B cell (primary cell): ENCODE measurements at places on chromosomes 16 and 17.

DNA sequence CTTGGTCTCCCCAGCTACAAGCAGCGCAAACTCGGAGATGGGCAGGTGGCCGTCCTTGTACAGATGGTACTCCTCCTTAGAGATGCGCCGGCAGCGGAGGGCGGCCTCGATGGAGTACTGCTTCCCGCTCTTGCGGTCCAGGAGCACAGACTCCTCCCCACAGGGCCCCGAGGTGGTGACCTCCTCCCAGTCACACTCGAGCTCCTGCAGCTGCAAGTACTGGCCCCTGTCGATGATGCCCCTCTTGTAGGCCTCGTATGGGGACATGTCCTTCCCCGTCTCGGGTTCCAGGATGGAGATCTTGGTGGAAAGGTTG lies 7.2 kb downstream of the CDK3 start:
- DNase-seq: no peak

GRCh38 chr17:80856863-80857755 lies 134.5 kb upstream of the CHMP6 start:
- no peak for DNase-seq

DNA sequence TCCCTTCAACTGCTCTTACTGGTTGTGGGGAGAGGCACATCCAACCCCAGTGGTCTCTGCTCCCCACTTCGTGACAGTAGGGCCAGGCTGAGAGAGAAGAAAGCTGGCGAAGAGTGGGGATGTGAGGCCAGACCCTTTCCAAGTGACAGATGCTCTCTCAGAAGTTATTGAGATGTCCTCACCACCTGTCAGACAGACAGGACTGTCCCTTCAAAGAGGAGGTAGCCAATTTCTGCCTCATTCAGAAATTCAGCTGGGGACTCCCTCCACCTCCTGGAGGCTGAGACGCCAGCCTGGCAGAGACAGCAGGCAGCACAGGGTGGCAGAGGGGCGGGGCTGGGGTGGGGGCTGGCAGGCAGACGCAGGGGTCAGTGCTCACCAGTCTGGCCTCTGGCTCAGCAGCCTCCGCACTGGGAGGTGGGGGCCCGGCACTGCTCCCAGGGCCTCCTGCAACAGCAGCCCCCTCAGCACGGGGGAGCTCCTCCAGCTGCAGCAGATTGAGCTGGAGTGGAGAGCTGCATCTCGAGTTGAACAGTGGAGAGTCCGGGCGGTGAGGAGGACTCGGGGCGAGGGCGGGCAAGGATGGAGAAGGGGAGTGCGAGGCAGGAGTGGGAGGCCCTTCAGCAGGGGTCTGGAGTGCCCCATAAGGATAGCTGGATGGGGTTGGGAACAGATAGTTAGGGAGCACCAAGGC lies 9.2 kb downstream of the PER1 start:
- DNase-seq: peak; percentile 42

DNA sequence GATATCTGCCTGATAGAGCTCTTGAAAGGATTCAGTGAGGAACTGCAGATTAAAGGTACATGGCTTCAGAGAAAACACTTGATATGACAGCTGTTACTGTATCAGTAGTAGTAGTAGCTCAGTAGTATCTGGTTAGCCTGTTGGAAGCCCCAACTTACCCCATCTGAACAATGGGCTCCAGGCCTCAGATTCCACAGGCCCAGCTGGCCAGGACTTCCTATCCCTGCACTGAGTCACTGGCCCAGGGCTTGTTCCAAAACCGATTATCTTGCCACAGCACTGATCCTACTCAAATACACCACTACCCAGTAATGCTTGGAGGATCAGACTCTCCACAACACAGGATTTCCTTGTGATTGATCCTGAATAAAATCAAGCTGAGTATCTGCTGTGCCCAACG lies 32.6 kb downstream of the DCUN1D3 start:
- no peak for DNase-seq

- no peak for DNase-seq
These were observed 536 bp upstream of the PLD2 start for GRCh38 chr17:4806456-4806776.

DNA sequence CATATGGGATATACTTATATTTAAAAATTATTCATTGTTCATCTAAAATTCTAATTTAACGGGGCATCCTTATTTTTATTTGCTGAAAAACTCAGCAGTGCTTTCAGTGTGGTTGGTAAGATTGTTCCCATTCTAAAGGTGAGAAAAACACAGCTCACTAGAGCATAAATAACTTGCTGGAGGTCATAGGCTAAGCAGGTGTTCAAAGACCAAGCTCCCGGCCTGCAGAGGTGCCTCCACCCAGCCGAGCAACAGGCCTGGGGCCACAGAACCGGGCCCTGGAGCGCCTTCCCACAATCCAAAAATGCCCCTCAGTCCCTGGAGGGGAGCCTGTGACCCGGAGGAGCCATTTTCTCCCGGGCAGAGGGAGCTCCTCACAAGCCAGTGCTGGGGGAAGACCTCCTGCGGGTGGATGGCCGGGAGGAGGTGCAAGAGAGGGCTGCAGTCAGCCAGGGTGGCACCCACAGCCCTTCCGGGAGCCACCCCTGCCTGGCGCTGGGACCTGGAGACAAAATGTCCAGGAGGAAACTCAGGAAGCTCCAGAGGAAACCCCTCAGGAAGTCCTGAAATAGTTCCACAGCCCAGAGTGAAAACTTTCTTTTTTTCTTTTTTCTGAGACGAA lies 14.7 kb downstream of the ABR start:
- DNase-seq: no peak

- no peak for DNase-seq
These were observed 210.0 kb downstream of the FTO start for GRCh38 chr16:53913920-53914319.

DNA sequence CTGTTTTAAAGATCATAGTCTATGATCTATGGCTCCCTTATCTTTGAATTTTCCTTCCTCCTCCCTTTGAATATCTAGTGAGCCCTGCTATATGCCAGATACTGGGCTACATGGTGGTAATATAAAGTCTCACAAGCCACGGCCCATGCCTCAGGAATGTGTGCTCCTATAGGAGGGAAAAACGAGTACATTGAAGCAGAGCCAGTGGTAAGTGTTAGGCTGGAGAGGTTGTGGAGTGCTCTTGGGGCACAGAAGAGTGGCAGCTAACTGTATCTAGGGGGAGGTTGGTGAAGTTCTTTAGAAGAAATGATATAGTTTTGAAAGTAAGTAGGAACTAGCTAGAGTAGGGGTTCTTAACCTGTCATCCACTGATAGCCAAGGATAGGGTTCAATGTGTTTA lies 105.8 kb upstream of the PMFBP1 start:
- no peak for DNase-seq

GRCh38 chr16:23334457-23334853 lies 32.4 kb downstream of the SCNN1B start:
- DNase-seq: no peak

DNA sequence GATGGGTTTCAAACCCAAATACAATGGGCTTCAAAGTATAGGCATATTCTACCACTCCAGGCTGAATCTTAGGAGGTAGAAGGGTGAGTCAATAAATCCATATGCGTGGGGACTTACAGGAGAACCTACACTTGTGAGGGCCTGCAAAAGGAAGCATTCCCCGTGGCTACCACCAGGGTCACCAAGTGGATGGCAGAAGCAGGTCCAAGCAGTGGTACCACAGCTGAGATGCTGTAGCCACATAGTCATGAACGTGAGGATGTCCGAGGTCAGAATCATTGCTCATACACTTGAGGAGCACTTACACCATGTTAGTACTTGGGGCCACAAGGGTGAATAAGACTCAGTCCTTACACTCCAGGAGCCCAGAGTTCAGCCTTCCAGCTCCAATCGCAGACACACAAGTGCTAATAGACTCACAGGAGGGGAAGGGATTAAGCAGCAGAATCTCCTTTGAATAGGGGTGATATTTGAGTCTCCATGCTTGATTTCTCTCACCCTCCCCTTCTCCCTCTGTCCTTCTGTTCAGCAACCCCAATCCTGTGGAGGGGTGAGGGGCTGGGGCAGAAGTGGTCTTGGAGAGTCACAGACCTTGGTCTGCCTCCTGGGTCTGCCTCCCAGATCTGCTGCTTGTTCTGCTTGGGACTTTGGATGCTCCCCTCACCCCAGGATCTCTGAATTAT lies 42.5 kb upstream of the ASIC2 start:
- DNase-seq: no peak

GRCh38 chr17:22272363-22273146 lies 580.2 kb downstream of the KCNJ18 start:
- DNase-seq: no peak

- DNase-seq: no peak
These were observed 2.8 kb upstream of the WNT9B start for GRCh38 chr17:46848534-46848933.
